Suppressor macrophage treated with lipopolysaccharide for 4 hours (primary cell): ENCODE measurements at places on chromosomes 2 and 18.
A peak's percentile ranks its signal among the peaks of the same experiment; 100 is the strongest.

DNA sequence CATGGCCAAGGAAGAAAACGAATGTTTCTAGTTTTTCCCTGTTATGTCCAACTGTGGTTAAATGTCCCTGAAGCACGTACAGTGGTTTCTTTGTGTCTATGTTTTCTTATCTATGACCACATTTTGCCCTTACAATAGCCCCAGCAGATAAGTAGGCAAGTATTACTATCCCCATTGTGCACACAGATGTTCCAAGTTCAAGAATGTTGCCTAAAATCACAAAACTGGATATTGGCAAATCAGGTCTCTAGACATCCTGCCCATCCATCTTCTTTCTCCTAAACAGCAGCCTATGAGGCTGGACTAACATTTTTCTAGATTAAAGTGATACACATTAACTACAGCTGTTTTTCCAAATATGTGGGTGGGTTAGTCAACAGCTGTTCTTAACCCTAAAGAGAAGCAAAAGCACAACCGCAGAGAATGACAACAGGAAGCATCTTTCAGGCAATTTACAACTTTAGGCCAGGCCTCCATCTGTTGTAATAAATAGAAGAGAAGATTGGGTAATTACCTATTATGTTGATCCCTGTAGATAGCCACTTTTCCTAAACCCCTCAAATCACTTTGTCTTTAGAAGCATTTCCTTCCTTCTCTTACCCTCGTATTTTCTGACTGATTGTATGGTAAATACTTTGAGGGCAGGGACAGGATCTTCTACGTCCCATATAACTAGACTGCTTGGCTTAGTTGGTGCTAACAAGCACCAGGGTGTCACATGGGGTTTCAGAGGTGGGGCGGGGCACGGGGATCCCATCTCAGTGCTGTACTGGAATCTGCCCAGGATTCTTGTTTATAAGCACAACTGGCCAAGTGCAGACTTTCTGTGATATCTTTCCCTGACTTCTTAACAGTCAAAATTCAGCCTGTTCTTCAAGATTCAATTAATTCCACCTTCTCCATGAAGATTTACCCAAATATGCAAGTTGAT, 132.1 kb upstream of the SETBP1 start:
- DNase-seq = peak; percentile 53

GRCh38 chr2:72173640-72174321, 26.1 kb upstream of the CYP26B1 start:
- DNase-seq = no peak

GRCh38 chr2:728165-728564, 51.0 kb upstream of the TMEM18 start:
- DNase-seq = no peak

DNA sequence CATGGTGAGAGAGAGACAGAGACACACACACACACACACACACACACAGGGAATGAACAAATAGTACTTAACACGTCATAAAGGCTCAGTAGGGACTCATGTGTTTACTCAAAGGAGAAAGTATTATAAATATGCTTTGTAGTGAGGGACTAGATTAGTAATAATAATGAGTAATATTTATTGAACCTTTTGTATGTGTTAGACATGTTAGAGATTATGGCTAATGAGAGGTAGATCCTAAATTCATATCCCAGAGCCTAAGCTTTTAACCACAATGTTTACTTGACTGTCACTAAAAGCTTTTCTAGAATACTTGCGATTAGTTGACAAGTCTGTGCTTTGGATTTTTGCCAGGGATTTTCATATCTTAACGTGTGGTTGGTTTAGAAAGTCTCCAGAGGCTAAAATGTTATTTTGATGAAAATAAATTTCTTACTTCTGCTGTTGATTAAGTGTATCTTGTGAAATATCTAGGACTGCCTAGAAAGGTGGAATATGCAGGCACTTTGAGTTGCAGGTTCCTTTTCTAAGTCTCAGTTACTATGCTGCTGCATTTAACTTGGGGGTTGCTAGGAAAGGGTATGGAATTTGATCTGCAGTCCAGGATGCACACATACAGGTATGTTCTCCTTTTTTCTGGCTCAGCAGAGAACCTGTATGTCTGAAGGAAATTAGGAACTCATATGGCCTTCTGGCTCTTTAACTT, 64.5 kb downstream of the UBR3 start:
- no peak for DNase-seq

- no peak for DNase-seq
Measured at GRCh38 chr2:88770016-88770415, 78.5 kb downstream of the RPIA start.

DNA sequence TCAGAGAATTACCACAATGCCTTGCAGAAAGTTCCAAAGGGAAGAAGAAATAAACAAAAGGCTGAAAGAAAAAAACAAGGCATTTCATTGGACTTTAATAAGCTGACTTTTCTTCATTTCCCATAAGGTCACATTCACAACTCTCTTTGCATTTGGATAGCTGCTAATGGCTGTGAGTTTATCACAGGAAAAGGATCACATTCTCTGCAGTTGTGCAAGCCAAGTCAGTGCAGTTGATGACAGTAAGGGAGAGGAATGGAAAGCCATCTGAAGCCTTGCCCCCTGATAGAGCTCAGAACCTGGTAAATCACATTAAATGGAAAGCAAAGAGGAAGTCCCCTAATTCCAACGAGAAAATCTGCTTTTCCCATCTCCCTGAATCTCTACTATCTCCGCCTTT, 950.6 kb downstream of the CNTNAP5 start:
- DNase-seq = no peak

GRCh38 chr2:88016960-88017779, 823 bp upstream of the RNU2-63P start:
- no peak for DNase-seq

- peak; percentile 90 for DNase-seq
Measured at GRCh38 chr2:234444893-234445292, 52.0 kb downstream of the ARL4C start.

- DNase-seq = no peak
Measured at GRCh38 chr2:160434254-160434948, 59.2 kb downstream of the RBMS1 start.

DNA sequence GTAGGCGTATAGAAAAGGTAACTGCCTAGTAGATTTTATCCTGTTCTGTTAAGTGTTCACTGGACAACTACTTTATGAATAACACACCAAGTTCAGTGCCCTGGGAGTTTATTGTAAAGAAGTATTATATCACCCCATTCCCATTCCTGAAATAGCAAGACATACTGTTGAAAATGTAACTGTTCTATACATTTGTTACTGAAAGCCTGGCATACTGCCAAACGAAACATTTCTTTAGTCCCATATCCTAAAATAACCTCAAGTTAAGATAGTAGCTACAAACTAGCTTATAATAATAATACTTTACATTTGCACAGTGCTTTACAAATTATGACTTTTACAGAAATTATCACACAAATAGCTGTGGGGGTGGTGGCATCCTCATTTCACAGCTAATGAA, 25.1 kb downstream of the SPDYA start:
- no peak for DNase-seq

DNA sequence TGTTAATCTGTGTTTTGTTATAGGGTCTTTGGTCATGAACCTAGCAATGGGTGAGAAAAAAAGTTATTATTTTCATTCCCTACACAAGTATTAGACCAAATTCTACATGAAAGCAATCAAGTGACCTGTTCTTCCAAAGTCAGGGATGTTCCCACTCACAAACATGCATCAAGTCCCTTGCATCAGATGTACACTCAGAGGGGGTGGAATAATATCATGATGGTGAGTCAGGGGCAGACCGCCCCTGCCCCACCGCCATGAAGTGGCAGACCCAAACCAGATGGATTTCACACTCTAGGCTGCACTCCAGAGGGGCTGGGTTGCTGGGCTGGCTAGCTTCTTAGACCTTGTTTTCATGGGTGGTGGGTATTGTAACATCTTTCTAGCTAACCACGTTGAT, 91.4 kb downstream of the ACAA2 start:
- no peak for DNase-seq
